ENCODE measurements at places on chromosomes 7 and 10.

DNA sequence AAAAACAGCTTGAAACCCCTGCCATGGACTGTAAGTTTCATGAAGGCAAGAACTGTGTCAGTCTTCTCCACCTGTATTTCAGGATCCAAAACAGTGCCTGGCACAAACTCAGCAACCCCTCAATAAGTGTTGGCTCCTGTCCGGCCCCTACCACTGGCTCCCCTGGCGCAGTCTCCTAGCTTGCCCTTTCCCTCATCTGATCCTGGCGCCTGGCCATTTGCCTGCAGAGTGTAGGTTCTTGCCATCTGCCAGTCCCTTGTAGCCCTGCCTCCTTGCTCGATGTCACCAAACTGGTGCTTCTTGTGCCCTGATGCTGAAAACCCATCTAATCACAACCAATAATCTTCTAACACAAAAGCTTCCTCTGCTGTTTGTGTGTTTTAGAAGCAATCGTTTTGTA is 60.4 kb downstream of the LGI1 start:
- DNase-seq, result no peak

DNA sequence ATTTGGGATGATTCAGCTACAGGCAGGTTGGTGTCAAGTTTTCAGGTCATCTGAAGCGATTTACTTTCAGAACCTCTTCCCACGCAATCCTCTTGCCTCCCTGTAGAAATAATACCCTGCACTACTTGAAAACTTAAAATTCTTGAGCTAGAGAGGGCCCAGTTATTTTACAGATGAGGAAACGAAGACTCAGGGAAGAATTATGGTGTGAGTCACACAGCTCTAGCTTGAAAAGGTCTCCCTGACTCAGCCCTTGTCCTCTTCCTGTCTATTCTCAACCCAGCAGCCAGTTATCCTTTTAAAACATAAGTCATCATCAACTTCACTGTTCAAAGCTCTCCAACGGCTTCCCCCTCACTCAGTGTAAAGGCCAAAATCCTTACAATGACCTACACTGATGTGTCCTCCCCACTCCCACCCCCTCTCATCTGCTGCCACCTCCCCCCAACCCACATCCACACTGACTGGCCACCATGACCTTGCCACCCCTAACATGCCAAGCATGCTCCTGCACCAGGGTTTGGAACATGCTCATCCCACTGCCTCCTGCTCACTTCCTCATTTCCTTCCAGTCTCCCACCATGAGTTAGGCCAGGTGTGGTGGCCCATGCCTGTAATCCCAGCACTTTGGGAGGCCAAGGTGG is 3.4 kb downstream of the DNMBP start:
- DNase-seq, result no peak

DNA sequence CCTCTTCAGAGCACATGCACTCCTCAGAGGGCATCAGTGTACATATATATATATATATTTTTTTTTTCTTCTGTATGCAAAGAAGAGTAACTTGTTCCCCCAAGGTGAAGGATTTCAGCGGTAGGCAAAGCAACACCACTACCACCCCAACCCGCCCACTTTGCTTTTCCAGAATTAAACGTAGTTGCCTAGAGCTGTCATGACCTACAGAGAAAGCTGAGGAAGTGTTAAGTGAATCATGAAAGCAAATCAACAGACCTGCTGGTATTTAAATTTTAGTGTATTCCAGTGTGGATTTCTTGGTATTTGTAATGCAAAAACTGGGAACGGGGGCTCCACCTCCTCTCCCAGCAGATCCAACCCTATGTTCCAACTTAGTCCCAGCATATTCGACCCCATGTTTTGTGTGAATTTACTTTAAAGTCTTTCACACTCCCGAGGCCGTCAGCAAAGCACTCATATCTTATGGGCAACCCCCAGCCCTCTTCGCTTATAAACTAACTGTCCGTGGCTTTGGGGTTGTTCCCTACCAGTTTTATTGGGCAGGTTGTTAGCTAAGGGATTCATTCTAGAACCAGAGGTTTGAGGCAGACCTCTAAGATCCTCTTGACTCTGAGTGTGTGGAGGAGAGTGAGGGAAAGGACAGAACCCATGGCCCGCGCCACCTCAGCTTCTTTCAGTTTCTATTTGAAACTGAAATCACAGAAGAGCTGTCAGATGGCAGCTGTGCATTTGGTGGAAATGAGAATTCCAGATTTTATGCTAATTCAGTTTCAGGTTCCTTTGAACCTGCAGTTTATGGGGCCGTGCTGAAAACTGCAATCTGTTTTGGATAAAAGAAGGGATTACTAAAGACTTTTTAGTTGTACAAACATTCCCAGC is 450.2 kb upstream of the GALNT17 start:
- DNase-seq, result no peak

DNA sequence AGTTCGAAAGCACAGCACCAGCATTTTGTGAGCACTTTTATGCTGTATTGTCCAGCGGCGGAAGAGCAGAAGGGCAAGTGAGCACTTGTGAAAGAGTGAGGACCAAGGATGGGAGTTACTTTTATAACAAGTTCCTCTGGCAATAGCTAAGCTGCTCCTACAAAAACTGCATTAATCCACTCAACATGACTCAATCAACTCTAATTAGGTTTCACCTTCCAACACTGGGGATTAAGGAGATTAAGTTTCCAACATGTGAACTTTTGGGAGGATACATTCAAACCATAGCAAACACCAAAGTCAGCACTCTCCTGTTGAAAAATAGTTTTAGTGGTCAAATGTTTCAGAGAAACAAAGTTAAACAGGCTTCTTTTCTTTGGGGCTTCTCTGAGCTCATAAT is 844.5 kb downstream of the REEP3 start:
- no peak for DNase-seq

DNA sequence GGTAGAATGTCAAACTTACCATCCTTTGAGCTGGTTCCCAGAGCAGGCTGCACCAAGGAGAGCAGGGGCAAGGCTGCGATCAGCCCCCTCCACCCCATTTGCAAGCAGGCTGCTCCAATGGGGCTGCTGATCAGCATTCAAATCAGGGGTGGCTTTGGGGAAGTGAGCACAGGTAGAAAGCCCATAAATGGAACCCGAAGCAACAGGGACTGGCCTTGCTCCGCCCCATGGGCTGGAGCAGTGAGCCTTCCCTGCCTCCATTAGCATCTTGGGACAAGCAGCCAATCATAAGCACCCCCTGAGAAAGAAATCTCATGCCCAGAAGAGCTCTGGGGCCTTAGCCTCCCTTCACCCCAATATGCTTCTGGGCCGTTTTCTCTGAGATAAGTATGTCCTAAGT is 4.0 kb upstream of the PKD1L1 start:
- no peak for DNase-seq

DNA sequence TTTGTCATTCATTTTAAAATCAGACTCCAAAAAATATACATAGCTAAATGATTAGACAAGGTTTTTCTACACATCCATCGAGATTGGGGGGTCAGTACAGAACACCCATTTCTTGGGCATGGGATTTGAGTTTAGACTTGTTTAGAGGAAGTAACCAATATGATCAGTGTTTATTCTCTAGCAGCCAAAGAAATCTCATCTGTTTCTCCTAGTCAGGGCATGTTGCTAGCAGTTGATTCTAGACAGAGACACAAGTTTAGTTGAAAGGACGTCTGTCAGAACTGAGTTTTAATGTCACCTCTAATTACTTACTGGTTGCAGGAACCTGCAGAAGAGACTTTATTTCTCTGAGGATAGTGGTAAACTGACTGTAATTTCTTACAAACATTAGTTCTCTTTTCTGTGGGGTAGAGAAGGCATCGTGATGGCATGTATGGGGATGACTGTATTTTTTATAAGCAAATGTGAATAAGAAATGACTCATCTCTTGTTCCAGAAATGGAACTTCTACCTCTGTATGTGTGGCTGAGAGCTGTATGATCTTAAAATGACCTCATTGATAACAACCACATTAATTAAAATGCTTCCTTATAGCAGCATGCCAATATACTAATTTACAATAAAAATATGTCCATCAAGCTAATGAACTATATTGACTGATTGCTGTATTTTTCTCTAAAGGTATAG is 30.6 kb upstream of the RHOBTB1 start:
- DNase-seq, result no peak
